ENCODE measurements at places on chromosomes 16 and 17.
A peak's percentile ranks its signal among the peaks of the same experiment; 100 is the strongest.

GRCh38 chr16:66886321-66886720 is 6.0 kb downstream of the PDP2 start:
- DNase-seq: no peak

DNA sequence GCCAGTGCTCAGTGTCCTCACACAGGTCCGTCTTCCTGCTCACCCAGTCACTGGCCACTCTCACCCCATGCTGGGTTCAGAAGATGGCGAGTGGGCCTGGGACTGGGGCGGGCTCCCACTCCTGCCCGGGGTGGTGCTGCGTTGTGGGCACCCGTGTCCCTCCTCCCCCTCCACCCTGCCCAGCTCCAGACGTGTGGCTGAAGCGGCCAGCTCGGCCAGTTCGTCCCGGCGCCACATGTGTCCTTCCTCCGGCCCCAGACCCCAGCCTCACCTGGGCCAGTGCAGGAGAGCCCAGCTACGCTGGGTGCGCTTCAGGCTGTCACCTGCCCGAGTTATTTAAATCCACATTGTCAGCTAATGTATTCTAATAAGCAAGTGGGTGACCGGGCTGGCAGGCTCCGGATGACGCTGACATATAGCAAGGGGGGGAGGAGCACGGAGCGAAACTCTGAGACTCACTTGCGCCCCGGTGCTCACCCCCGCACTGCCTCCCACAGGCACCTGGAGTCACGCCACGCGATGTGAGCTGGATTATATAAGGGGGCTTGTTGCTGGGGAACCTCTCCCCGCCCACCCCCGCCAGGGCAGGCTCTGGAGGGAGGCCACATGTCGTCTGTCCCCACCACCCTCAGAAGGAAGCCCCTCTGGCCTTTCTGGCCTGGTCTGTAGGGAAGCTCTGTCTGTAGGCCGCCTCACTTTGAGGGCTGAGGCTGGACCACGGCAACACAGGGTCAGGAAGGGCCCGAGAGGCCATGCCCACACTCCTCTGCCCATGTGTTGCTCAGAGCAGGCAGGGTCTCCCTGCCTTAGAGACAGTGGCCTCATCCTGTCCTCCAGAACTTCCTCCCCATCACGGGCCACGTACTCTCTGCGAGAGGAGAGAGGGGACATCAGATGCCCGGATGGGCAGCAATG is 7.1 kb upstream of the BAIAP2 start:
- peak; percentile 57 for DNase-seq

GRCh38 chr16:83227336-83227735 is 580.4 kb upstream of the HSBP1 start:
- DNase-seq: no peak

DNA sequence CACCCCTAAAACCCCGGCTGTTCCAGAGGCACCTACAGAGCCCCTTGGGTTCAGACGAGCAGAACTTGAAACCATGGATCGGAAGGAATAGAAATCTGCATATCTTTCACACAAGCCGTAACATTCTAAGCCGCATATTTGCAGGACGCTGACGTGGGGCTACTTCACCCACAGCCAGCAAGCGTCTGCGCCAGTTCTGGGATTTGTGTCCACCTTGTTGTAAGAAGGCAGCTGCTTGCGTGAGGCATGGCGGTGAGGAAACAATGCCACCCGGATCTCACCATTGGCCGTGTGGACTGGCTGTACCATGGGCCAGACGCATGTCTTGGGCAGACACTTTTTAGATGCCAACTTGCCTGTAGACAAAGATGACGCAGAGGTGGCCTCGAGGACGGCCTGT is 34.5 kb downstream of the TNFRSF13B start:
- DNase-seq: no peak
